ENCODE measurements at places on chromosomes 3 and 15. TPM values are rescaled to one million over a fixed set of nuclear protein-coding genes. Genes with fewer than 3 reads are reported as not detected.

The COLQ gene
- 3.7 TPM for total RNA-seq

The GP9 gene
- total RNA-seq, result not detected

GRCh38 chr3:197749315-197749600 lies 425 bp upstream of the FYTTD1 start:
- DNase-seq, result peak; percentile 83

- DNase-seq, result no peak
These were observed 8.8 kb upstream of the TXNRD3 start for GRCh38 chr3:126663750-126664149.

DNA sequence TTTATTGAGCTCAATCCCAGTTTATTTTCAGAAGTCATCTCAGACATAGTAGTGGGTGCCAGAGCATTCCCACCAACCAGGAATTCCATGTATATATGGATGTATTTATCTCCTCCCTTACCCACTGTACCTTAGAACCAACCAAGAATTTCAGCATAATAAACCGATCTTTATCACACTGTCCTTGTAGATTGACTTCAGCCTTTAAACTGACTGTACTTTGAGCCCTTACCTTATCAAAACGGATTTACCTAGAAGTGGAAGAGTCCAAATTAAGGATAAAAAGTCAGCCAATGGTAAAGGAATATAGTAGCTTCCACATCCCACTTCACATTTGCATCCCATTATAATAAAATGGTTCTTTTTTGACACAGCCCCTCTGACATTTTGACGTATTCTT lies 37.9 kb downstream of the GATM start:
- DNase-seq, result no peak

The RETNLB gene
- total RNA-seq, result not detected

DNA sequence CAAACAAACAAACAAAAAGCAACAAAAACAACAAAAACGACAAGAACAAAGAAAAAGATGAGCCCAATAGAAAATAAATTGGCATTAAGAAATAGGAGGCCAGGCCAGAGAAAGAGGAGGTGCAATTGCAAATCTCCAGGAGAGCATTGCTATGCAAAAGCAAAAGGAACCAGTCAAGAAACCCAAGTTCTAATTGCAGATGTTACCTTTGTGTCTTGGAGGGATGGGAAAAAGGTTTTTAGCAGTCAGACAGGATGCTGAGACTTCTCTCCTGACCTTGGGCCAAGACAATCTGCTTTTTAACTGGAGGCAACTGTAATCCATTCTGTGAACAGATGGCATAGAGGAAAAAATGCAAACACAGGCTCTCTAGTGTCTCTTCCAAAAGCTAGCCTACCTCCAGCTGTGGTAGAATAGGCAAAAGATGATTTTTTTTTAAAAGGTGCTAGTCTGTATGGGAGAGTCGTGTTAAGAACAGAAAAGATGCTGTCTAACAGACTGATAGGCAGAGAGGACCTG lies 56.4 kb downstream of the LSAMP start:
- no peak for DNase-seq

The TRPC1 gene
- total RNA-seq, result 7.6 TPM

DNA sequence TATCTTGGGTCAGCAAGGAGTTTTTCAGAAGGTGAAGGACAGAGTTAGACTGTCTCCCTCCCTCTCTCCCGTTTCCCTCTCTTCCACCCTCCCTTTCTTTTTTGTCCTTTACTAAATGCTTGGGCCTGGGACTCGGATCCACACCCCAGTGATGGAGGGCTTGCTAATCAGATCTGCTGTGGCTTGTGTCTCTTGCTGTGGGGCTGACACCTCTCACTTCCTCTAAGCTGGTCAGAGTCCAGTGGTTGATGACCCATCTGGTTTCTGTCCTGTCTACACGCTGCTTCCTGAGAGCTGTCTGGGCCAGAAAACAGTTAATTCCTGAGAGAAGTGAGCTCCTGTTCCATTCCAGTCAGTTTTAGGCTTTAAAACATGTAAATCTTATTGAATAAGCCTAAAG lies 849 bp downstream of the TRAK1 start:
- DNase-seq, result no peak

The PKM gene
- 1,627 TPM for total RNA-seq

DNA sequence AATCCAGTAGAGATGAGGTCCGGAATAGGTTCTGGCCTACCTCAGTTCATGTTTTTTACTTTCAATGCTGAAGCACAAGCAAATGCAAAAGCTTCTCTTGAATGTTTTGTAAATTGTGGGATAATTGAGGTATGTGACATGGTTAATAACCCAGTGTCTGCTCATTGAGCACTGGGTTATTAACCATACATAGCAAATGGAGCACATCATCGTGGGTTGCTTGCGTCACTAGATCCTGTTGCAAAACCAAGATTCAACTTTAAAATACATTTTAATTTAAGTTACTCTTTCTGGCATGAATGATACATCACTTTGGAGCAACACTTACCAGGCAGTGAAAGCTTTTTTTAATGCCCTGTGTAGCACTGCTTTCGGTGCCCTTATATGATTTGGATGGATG lies 165.6 kb downstream of the IGF1R start:
- DNase-seq, result no peak

The GOLGA8K gene
- total RNA-seq, result 1.2 TPM

DNA sequence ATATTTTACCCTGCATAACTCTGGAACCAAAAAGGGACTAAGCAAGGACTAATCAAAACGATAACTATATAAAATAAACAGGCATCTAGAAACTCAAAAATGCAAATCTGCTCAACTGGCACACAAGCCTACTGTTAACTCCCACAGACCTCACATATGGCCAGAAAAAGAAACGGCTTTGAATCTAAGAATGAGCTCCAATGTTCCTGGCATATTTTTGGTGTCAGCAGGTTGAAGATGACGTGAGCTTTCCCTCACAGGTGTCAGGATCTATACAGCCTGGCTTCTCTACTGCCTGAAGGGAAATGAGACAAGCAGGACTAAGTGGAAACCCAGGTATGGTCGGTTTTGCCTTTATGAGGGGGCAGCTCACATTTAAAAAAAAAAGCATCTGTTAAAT lies 120.1 kb upstream of the SPATA12 start:
- DNase-seq, result no peak

The GPR176 gene
- 0.07 TPM for total RNA-seq

GRCh38 chr15:35987056-35987455 lies 441.1 kb upstream of the DPH6 start:
- DNase-seq, result no peak

The GRK7 gene
- total RNA-seq, result 0.15 TPM

The CNTN6 gene
- not detected for total RNA-seq

- no peak for DNase-seq
These were observed 557.7 kb upstream of the SGO1 start for GRCh38 chr3:20743553-20744321.

GRCh38 chr3:149815321-149815720 lies 2.3 kb downstream of the RNF13 start:
- DNase-seq, result no peak

- no peak for DNase-seq
These were observed 196.2 kb upstream of the MRPL3 start for GRCh38 chr3:131699001-131699400.

- DNase-seq, result no peak
These were observed 36.2 kb upstream of the PLSCR2 start for GRCh38 chr3:146505516-146505915.

- no peak for DNase-seq
These were observed 99.0 kb upstream of the CTDSPL start for GRCh38 chr3:37762698-37763097.

DNA sequence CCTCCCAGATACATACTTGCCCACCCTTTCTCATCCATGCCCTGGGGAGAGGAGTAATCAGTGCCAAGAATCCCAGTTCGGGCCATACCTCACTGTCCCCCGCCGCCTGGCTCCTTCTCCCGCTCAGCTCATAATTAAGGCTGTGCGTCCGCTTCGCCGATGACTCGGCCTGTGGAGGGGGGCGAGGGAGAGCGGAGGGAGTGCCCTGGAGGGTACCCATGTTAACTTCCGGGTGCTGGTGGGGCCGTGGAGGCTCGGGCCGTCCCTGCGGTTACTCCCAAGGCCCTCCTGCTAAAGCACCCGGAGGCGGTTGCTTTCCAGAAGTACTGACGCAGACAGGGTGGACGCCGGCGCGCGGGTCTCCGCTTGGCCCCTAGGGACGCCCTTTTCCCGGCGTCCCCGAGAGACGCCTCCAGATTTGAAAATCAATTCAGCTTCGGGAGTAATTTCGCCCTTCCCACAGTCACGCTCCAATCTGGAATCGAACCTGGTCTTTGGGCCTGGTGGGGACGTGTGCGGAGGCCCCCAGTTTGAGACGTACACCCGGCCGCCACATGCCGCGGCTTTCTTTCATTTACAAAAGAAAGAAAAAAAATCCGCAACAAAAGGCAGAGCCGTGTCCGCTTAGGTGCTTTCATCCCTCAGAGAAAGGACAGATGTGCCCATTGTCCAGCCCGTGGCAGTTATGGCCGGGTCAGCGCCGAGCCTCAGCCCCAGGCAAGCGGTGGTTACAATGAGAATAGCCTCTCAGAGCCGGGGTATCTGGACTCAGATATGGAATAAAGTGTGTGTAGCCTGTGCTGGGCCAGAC lies 1.0 kb upstream of the ONECUT1 start:
- no peak for DNase-seq

Measured in naive thymus-derived CD4-positive, alpha-beta T cell (primary cell).